ENCODE measurements at places on chromosomes 6 and 20. TPM values are rescaled to one million over a fixed set of nuclear protein-coding genes. Genes with fewer than 3 reads are reported as not detected.

DNA sequence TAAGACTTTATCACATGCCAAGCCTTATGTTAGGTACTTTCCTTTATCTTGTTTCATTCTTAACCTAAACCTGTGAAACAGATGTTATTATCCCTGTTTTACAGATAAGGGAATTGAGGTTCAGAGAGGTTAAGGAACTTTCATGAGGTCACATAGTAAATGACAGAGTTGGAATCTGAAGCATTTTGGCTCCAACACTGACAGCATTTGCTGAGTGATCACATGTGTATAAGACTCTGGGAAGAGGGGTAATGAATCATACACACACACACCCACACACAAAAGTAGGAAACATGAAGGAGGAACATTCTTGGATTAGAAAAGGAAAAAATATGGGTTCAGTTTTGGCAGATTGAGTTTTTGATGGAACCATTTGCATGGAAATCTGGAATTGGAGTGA, 212.5 kb downstream of the GJA1 start:
- H3K27ac ChIP-seq: no peak overlapping the region
- H3K27me3 ChIP-seq: no peaks in the 10 kb centered on the region
- no peak for DNase-seq
- no peaks in the 10 kb centered on the region for H3K36me3 ChIP-seq

DNA sequence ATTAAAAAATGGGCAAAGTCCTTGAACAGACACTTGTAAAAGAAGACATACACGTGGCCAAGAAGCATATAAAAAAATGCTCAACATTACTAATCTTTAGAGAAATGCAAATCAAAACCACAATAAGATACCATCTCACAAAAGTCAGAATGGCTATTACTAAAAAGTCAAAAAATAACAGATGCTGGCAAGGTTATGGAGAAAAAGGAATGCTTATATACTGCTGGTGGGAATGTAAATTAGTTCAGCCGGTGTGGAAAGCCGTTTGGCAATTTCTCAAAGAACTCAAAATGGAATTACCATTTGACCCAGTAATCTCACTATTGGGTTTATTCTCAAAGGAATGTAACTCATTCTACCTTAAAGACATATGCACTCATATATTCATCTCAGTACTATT, 166.6 kb downstream of the KHDC1L start:
- no peaks in the 10 kb centered on the region for H3K36me3 ChIP-seq
- no peak overlapping the region for H3K4me3 ChIP-seq
- no peaks in the 10 kb centered on the region for H3K4me1 ChIP-seq

DNA sequence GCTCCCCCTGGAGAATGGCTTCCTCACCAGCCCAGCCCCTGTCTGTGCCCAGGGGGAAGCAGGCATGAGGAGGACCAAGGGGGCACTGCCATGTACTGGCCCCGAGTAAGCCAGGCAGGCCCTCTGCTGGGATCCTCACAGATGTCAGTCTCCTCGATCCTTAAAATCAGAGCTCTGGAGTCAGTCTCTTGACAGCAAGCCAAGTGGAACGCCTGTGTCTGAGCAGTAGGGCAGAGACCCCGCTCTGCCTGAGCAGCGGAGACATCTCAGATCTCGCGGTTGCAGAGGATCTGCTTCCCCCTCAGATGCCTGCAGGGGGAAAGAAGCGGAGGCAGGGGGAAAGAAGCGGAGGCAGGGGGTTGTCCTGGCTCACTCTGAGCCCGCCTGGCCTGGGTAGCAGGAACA, 92.6 kb downstream of the SNX5 start:
- peak; percentile 67 for DNase-seq
- peak overlapping the region; percentile 71 for H3K27ac ChIP-seq
- H3K27me3 ChIP-seq: no peaks in the 10 kb centered on the region
- H3K4me1 ChIP-seq: peaks cover 26% of the 10 kb centered on the region

GRCh38 chr6:44333273-44333919, 9.1 kb upstream of the SPATS1 start:
- DNase-seq: no peak
- H3K27ac ChIP-seq: no peak overlapping the region
- no peaks in the 10 kb centered on the region for H3K4me1 ChIP-seq
- no peaks in the 10 kb centered on the region for H3K36me3 ChIP-seq

- no peaks in the 10 kb centered on the region for H3K27me3 ChIP-seq
- no peaks in the 10 kb centered on the region for H3K4me1 ChIP-seq
- no peaks in the 10 kb centered on the region for H3K36me3 ChIP-seq
- H3K27ac ChIP-seq: no peak overlapping the region
- DNase-seq: no peak
Observed at GRCh38 chr6:119040636-119041035, 37.8 kb downstream of the FAM184A start.

DNA sequence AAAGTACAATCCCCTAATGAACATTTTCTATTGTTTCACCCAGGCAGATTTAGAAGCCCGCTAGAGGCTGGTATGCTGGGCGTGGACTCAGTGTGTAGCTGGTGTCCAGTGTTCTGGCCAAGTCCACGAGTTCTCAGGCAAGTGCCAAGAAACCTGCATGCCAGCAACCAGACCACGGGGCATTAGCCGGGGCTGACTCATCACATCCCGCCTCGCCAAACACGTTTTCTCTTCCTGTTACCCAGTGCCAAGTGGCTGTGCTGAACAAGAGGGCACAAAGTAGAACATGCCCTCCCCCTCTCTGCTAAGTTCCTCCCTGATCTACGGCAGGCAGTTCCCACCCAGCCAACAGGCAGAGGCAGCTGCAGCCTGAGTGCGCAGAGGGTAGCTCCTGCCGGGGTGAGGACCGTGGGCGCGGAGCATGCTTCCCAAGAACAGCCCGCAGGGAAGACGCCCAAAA, 29.6 kb downstream of the RAMACL start:
- no peak overlapping the region for H3K4me3 ChIP-seq
- peak; percentile 99 for DNase-seq
- no peaks in the 10 kb centered on the region for H3K27me3 ChIP-seq
- peaks cover 31% of the 10 kb centered on the region for H3K4me1 ChIP-seq

DNA sequence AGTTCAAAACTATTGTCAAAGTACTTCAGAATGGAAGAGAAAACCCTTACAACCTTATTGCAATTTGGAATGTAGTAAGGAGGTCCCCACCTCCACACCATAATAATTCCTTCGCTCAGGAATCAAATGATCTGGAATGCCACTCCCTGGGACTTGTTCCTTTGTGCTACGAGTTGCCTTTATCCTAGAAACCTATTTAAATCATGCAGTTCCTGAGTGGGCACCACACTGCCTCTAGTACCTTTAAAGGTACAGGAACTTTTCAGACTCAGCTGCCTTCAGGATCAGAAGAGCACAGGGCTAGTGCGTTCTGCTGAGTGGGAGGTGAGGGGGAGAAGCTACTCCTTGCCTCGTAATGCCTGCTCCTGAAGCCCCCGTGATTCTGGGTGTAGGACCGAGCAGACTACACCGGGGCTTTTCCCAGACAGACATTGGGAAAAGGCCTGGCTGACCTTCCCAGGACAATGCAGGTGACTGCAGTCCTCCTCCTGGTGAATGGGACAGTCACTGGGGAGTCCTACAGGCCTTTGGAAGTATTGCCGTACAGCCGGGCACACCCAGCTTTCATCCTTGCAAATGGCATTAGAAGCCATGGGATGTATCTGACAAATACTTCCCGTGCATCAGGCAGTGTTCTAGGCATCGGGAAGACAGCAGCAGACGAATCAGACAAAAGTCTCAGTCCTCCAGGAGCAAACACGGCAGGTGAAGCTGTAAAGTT, 11.8 kb upstream of the TUBB2B start:
- H3K4me3 ChIP-seq: no peak overlapping the region
- no peaks in the 10 kb centered on the region for H3K4me1 ChIP-seq
- no peaks in the 10 kb centered on the region for H3K36me3 ChIP-seq
- H3K27me3 ChIP-seq: no peaks in the 10 kb centered on the region
- DNase-seq: no peak

DNA sequence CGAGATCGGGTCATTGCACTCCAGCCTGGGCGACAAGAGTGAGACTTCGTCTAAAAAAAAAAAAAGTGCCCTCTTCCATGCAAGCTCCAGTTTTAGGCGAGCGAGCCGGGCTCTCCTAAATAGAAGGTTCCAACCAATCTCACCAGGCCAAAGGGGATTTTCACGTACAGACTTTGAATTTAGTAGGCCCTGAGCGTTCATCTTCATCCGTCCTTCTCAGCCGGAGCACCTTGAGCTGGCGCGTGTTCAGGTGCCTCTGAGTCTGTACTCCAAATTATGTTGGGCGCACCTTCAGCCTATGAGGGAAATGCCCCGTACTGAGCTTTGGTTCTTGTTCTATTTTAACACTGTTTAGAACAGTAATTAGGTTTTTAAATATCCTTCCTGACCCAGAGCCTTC, 817 bp upstream of the TAP2 start:
- H3K4me3 ChIP-seq: no peak overlapping the region
- no peaks in the 10 kb centered on the region for H3K27me3 ChIP-seq
- H3K36me3 ChIP-seq: no peaks in the 10 kb centered on the region
- no peak for DNase-seq

GRCh38 chr6:104600639-104600931, 259.1 kb downstream of the HACE1 start:
- no peak overlapping the region for H3K27ac ChIP-seq
- DNase-seq: no peak
- H3K27me3 ChIP-seq: no peaks in the 10 kb centered on the region
- H3K4me1 ChIP-seq: no peaks in the 10 kb centered on the region
- no peaks in the 10 kb centered on the region for H3K36me3 ChIP-seq

GRCh38 chr6:56742122-56742791, 99.6 kb upstream of the DST start:
- DNase-seq: no peak
- no peaks in the 10 kb centered on the region for H3K27me3 ChIP-seq
- H3K36me3 ChIP-seq: no peaks in the 10 kb centered on the region
- H3K4me1 ChIP-seq: no peaks in the 10 kb centered on the region

DNA sequence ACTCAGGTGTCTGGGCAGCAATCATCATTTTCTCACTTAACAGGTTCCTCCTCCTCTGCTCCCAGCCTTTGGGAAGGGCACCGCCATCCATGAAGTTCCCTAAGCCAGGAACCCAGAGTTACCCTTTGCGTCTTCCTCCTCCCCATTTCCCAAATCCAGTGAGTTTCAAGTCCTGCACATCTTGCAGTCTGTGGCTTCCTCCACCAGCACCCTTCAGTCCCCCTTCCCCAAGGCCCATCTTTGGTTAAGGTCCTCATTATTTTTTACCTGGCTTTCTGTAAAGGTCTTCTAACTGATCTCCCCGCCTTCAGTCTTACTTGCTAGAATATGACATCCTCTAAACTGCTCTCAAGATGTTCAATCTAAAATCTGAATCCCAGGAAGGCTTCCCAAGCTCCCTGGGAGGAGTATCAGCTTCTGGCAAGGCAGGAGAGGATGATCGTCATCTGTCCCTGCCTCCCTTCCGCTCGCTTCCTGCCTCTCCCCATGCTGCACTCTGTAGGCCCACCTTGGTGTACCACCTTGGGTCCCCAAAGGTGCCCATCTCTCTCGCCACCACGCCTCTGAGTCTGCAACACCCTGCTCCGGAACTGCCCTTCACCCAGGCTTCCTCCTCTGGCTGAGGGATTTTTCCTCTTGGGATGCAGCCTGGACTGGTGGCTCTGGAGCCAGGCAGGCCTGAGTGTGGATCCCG, 11.4 kb upstream of the DUSP22 start:
- H3K4me3 ChIP-seq: no peak overlapping the region
- no peak overlapping the region for H3K27ac ChIP-seq
- no peak for DNase-seq
- no peaks in the 10 kb centered on the region for H3K36me3 ChIP-seq

DNA sequence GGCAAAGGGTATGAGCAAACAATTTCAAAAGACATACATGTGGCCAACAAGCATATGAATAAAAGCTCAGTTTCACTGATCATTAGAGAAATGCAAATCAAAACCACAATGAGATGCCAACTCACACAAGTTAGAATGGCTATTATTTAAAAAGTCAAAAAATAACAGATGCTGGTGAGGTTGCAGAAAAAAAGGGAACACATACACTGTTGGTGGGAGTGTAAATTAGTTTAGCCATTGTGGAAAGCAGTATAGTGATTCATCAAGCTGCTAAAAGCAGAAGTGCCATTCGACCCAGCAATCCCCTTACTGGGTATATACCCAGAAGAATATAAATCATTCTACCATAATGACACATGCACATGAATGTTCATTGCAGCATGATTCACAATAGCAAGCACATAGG, 6.7 kb upstream of the KHDC1L start:
- no peaks in the 10 kb centered on the region for H3K36me3 ChIP-seq
- DNase-seq: no peak
- H3K27ac ChIP-seq: no peak overlapping the region
- no peaks in the 10 kb centered on the region for H3K27me3 ChIP-seq

- no peaks in the 10 kb centered on the region for H3K36me3 ChIP-seq
- H3K4me1 ChIP-seq: peaks cover 4% of the 10 kb centered on the region
- no peak overlapping the region for H3K27ac ChIP-seq
- no peak overlapping the region for H3K4me3 ChIP-seq
- DNase-seq: no peak
Observed at GRCh38 chr6:54900666-54901065, 54.1 kb downstream of the FAM83B start.

DNA sequence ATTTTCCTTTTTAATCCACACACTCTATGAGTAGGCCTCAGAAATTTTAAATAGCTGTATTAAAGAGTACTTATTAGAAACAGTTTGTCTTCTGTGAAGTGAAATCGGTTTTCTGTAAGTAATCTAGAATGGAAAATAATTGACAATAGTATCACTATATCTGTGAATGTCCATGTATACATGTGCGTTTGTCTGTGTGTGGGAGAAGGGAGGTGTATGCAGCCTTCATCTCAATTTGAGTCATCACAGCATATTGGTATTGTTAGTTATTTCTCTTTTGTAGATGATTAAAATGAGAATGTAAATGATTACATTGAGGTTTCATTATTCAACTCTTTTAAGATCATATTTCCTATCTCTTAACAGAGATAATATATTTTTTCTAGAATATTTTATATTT, 206.0 kb downstream of the EYS start:
- H3K27ac ChIP-seq: no peak overlapping the region
- no peaks in the 10 kb centered on the region for H3K27me3 ChIP-seq
- no peaks in the 10 kb centered on the region for H3K4me1 ChIP-seq
- no peak overlapping the region for H3K4me3 ChIP-seq
- no peak for DNase-seq

The NDUFAF5 gene
- total RNA-seq: 15.6 TPM

The PARD6B gene
- 18.0 TPM for total RNA-seq

The PLA2G7 gene
- 14.3 TPM for total RNA-seq

The POLH gene
- total RNA-seq: 14.8 TPM

The ESR1 gene
- 3.5 TPM for total RNA-seq

The BYSL gene
- 4.0 TPM for total RNA-seq
